ENCODE measurements at places on chromosomes 1 and 21. TPM values are rescaled to one million over a fixed set of nuclear protein-coding genes. Genes with fewer than 3 reads are reported as not detected.

- H3K27me3 ChIP-seq: peaks cover 13% of the 10 kb centered on the region
- no peak overlapping the region for H3K4me3 ChIP-seq
- no peak for DNase-seq
- H3K4me1 ChIP-seq: peaks cover 8% of the 10 kb centered on the region
- no peak overlapping the region for H3K27ac ChIP-seq
- H3K36me3 ChIP-seq: no peaks in the 10 kb centered on the region
These were observed 3.6 kb downstream of the CR1L start for GRCh38 chr1:207648334-207649209.

Gene CIART
- total RNA-seq: 3.4 TPM

DNA sequence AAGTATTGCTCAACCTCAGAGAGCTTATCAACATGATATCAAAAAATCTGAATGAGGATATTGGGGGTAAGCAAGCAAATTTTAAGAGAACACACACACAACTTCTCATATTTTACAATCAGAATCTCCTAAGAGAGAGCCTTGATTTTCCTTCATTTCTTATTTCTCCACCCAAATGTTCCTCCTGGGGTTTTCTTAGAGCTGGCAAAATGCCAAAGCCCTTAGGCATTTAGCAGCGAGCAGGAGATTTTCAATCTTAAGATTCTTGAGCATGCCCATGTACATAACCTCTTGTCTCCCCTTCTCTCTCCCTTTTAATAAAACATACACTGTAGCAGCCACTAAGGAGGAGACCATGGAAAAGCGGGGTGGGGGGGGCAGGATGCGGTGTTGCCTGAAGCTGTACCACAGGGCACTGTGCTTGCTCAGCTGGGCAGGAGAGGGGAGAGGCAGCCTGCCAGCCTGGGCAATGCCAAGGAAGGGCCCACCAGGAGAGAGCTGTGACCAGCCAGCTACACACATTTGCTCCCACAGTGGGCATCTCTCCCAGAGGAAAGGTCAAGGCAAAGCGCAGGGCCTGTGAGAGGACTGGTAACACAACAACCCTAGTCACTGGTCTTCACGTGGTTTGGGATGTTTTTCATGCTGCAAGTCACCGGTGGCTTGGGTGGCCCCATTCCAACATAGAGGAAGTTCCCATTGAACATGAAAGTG lies 4.3 kb downstream of the BRINP2 start:
- H3K27ac ChIP-seq: no peak overlapping the region
- no peaks in the 10 kb centered on the region for H3K4me1 ChIP-seq
- no peaks in the 10 kb centered on the region for H3K36me3 ChIP-seq
- H3K4me3 ChIP-seq: no peak overlapping the region
- peaks cover 26% of the 10 kb centered on the region for H3K27me3 ChIP-seq
- no peak for DNase-seq

DNA sequence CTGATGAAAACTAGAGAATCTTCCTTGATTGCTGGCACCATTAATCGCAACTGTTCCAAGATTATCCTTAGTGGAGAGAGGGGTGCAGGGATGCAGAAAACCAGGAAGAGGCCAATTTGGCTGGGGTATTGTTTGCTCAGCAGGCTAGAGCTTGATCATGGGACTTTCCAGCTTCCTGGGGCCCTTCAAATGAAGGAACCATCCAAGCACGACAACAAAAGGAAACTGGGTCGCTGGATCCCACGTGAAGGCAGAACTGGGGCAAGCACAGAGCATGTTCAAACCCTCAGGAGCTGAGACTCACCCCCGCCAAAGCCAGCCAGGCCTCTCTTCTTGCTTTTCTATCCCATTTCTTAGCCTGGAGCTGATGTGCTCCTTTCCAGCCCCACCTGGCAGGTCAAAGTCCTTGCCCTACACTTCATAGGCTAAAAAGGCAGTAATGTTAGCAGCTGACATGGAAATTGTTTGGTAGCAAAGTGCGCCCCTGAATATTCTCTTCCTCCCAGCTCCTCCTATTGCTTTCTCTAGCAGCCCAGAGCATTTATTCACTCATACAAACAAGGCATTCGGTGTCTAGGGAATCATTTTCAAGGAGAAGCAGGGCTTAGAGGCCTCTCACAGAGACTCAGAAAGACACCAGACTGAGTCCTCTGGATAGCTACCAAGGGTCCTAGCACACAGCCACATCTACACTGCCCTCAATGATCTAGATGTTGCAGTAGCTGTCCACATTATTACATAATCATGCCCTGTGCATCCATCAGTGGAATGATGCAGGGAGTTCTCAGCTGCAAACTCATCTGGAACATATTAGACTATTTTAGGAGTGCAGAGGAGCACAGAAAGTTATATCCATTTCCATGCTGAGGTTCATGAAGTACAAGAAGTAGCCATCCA lies 11.5 kb downstream of the KCNA2 start:
- no peak overlapping the region for H3K27ac ChIP-seq
- no peak overlapping the region for H3K4me3 ChIP-seq
- peaks cover 4% of the 10 kb centered on the region for H3K27me3 ChIP-seq
- H3K36me3 ChIP-seq: peaks cover 2% of the 10 kb centered on the region
- H3K4me1 ChIP-seq: peaks cover 21% of the 10 kb centered on the region

GRCh38 chr1:24301785-24302175 lies 17.4 kb upstream of the GRHL3 start:
- H3K36me3 ChIP-seq: no peaks in the 10 kb centered on the region

Gene PALMD
- total RNA-seq: not detected

Gene CCDC190
- total RNA-seq: not detected
